Femur (tissue), 1 donor: ENCODE measurements at places on chromosomes 5 and 9.
A peak's percentile ranks its signal among the peaks of the same experiment; 100 is the strongest.

DNA sequence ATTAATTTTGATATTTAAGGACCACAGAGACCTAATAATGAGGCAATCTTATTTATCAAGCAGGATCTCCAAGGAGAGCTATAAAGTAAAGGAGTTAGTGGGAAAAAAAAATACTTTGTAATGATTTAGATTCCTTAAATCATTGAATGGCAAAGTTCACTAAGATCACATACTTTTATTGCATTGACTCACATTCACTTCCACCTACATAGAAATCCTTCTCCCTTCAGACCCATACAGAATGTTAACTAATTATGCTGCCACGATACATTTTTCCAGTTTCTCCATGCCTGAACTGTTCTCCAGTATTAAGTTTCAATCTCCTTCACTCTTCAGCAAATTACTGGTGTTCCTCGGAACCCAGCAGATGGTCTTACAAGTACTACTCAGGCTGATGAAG is 388.7 kb downstream of the EFNA5 start:
- DNase-seq: no peak

DNA sequence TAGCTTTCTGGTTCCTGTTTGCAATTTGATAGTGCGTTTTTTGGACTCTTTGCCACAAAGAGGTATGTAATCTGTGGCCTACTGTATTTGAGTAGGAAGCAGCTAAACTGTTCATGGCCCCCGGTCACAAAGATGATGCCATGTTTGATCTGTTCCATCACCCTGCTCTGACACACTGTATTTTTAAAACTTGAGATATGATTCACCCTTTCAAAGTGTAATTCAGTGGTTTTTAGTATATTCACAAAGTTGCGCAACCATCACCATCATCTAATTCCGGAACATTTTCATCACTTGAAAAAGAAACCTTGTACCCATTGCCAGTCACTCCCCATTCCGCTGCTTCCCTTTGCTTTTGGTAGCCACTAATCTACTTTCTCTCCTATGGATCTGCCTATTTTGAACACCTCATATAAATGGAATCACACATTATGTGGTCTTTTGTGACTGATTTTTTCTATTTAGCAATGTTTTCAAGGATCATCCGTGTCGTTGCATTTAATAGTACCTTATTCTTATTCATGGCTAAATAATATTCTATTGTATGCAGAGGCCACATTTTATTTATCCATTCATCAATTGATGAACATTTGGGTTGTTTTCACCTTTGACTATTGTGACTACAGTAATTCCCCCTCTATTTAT is 141.6 kb downstream of the NR3C1 start:
- no peak for DNase-seq

DNA sequence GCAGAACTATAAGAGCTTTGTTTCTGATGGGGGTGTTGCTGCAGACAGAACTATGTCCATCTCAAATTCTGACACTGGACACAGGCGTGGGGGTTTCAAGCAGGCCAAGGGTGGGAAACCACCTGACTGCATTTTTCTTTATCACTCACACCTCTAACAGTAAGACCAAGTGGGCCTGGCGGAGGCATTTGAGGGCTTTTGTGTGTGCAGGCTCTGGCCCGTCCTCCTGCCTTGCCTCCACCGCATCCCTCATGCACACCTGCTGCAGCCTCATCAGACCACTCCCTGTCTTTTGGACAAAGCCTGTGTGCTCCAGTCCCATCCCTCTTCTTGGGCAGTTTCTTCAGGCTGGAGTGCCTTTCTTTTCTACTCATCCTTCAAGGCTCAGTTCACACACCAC is 7.9 kb downstream of the OR13J1 start:
- no peak for DNase-seq

DNA sequence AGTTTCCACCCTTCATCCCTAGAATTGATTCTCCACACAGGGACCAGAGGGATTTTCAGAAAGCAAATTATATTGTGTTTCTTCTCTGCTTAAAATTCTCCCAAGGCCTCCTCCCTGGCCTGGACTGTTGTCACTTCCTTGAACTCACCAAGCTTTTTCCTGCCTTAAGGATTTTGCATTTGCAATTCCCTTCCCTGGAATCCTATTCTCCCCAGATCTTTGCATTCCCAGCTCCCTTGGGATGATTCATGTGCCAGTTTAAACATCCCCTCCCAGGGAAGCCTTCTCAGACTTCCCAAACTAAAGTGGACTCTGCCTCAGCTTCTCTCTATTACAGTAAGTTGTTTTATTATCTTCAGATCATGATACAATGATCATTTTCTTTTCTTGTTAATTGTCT is 35.2 kb upstream of the PDE8B start:
- no peak for DNase-seq

- no peak for DNase-seq
These were observed 28.7 kb downstream of the ANKRD34B start for GRCh38 chr5:80541392-80541791.

DNA sequence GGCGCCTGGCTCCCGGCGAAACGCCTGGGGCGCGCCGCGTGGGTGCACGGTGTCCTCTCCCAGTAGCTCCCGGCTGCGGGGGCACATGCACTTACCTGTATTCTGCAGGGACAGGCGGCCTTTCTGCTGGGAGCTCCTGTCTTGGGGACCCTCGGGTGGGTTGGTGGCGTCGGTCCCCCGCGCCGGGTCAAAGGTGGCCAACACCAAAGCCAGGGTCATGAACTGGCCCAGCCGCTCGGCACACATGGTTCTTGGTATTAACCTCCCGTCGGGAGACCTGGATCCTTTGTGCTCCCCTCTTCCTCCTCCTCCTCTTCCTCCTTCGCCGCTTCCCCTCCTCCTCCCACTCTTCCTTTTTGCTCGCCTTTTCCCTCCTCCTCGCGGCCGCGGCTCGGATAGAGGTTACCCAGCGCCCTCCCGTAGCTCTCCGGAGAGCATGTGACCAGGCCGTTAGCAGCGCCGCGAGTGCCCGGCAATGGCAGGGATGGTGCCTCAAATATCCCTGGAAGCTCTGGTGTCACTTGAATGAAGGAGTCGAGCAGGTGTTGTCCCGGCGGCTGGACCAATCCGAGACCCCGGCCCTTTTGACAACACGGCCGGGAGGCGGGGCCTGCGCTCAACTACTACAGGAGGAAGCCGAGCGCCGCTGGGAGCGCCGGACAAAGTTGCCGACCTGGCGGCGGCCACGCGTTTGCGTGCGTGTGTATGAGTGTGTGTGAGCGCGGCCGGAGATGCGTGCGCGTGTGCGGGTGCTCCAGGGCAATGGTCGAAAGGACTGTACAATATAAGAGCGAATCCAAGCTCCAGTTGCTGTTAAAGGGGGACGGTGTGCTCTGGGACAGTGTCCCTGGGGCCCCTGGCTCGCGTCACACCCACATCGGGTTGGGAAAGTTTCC is at the start of gene STC2:
TSS of gene STC2 (minus strand) at position 467 of the 896 bp plus-strand sequence. CDS start at position 246, 221 bp downstream.
- peak; percentile 89 for DNase-seq

DNA sequence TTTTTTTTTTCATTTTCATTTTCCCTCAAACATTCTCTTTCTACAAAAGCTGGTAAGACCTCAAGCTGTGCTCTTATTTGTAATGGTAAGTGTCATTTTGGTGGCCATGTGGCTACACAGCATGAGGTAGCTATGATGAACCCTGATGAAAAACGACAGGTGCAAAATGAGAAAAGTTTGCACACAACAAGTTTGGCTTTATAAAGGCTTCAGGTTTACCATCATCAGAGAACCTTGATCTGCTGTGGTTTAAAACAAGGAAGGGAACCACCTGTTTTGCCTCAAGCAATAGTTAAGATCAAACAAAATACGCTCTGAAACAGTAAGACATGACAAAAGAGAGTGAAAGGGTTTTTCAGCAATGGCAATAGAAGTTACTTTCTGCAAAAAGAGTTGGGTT is 1124.6 kb upstream of the ACO1 start:
- no peak for DNase-seq

DNA sequence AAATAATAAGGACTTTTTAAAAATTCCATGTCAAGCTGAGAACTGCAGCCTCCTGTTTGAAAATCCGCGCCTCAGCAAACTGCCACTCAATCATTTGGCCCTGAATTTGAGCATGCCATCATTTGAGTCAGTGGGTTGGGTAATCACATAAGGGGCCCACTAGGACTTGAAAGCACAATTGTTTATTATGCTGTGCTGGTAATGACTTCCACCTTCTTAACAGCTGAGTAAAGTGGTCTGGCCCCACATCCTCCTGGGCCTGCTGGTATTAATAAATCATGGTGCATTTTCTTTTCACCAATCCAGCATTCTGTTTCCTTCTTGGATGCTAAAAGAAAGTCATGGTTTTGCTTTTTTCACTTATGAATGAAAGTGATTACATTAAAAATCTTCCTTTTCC is 103.0 kb upstream of the CTSL start:
- peak; percentile 15 for DNase-seq

GRCh38 chr5:94345257-94345656 is 273.1 kb downstream of the KIAA0825 start:
- no peak for DNase-seq

DNA sequence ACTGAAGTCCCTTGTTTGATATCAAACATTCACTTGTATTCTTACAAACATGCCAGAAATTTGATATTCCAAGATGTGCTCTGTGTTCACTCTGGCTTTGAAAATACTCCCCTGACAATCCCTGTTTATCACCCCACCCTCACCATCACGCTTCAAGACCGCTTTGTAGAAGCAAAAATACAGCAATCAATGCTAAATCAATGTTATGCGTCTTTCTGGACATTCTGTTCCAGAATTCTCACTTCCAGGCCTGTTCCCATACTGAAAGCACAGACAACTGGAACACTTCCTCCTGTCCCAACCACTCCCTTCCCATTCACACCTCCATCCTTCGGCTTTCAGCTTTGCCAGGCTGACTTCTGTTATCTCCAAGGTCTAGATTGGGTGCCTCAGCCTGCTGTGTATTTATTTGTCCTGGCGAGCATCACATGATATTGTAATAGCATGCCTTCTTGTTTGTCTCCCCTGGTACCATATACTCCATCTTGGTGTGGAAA is 72.8 kb downstream of the SNCAIP start:
- no peak for DNase-seq

- DNase-seq: no peak
These were observed 203.6 kb downstream of the SEMA5A start for GRCh38 chr5:9342161-9342787.

- no peak for DNase-seq
These were observed 9.7 kb upstream of the ORM1 start for GRCh38 chr9:114313186-114313585.
